ENCODE measurements at places on chromosomes 2 and 18. TPM values are rescaled to one million over a fixed set of nuclear protein-coding genes. Genes with fewer than 3 reads are reported as not detected.
A peak's percentile ranks its signal among the peaks of the same experiment; 100 is the strongest.

DNA sequence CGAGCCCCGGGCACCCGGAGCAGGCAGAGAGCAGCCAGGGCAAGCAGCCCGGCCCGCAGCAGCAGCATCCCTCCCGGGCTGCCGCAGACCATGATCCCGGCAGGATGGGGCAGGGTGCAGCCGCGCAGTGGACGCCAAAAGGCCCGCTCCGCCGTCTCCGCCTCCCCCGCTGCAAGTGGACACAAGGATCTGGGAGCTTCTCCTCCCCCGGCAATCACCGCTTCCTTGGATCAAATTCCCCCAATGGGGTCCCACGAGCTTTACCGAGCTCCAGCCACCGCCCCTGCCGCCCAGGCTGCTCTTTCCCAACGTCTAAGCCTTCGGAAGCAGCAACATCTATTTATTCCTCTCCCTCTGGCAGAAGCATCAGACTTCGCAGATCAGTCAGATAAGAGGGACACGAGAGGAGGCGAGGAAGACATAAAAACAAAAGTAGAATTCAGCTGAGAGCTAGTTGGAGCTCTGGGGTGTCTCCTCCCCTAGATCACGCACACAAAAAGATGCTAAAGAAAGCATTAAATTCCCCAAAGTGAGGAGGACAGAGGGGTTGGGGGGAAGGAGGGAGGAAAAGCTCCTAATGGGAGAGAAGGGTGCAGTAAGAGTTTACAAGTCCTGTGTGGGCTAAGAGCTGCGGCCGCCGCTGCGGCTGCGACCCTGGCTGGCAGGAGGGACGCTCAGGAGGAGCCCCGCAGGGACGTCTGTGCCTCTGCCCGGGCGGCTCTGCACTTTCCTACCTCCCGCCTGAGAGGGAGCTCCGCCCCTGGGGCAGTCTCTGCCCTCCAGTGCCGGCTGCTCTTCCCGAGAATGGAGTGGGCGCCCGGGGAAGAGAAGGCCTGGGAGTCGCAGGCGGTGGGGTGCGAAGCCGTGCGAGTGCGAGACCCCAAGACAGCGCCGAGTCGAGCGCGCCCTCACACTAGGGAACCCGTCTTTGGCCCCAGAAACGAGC, at the start of gene FRZB:
Gene FRZB, minus strand, starts transcription at position 177 of the 946 bp plus-strand sequence. Its CDS starts 85 bp downstream, at position 92.
- peak; percentile 46 for DNase-seq

- no peak for DNase-seq
These were observed 104.1 kb downstream of the CHN1 start for GRCh38 chr2:174901075-174901474.

DNA sequence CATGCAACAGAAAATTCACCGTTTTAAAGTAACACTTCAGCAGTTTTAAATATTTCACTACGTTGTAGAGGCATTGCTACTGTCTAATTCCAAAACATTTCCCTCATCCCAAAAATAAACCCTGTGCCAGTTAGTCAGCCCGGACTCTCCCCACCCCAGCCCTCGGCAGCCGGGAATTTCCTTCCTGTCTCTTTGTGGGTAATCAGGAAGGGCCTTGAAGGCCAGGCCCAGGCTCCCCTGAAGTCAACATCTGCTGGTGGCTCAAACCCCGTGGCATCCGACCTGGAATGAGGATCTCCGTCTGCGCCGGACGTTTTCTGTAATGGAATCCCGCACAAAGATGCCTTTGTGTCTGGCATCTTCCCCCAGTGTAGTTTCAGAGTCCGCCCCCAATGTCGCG, 219.6 kb downstream of the SNTG2 start:
- no peak for DNase-seq

The AQP4 gene
- 0.63 TPM for total RNA-seq

The DSC2 gene
- total RNA-seq = 78.3 TPM

DNA sequence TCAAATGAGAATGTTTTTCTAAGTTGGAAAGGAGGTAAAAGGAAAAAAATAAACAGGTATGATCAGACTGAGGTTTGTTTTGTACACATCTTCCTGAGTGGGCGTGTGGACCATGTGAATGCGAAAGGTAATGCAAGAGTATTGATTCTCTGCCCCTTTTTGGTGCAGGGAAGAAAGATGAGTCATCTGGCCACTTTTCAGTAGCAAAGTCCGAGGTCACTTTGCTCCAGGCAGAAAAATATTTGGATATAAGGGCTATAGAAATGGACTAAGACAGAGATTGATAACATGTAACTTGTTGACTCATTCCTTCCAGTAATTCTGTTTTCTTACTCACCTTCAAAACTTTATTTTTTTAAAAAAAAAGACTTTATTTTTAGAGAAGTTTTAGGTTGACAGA, 130.5 kb downstream of the DSEL start:
- no peak for DNase-seq

GRCh38 chr18:76708722-76709353, 113.5 kb upstream of the ZNF236 start:
- DNase-seq = no peak

GRCh38 chr18:990197-990596, 85.5 kb downstream of the ADCYAP1 start:
- no peak for DNase-seq

GRCh38 chr2:133171393-133172004, 396.8 kb downstream of the NCKAP5 start:
- DNase-seq = peak; percentile 56

The TET3 gene
- 16.6 TPM for total RNA-seq

The RIOK3 gene
- 176 TPM for total RNA-seq

The C2orf15 gene
- total RNA-seq = 1.3 TPM

Data from mucosa of descending colon (tissue), 3 donors.